Type B pancreatic cell (in vitro differentiated cells): ENCODE measurements at places on chromosomes 12 and 14. TPM values are rescaled to one million over a fixed set of nuclear protein-coding genes. Genes with fewer than 3 reads are reported as not detected.
A peak's percentile ranks its signal among the peaks of the same experiment; 100 is the strongest.

DNA sequence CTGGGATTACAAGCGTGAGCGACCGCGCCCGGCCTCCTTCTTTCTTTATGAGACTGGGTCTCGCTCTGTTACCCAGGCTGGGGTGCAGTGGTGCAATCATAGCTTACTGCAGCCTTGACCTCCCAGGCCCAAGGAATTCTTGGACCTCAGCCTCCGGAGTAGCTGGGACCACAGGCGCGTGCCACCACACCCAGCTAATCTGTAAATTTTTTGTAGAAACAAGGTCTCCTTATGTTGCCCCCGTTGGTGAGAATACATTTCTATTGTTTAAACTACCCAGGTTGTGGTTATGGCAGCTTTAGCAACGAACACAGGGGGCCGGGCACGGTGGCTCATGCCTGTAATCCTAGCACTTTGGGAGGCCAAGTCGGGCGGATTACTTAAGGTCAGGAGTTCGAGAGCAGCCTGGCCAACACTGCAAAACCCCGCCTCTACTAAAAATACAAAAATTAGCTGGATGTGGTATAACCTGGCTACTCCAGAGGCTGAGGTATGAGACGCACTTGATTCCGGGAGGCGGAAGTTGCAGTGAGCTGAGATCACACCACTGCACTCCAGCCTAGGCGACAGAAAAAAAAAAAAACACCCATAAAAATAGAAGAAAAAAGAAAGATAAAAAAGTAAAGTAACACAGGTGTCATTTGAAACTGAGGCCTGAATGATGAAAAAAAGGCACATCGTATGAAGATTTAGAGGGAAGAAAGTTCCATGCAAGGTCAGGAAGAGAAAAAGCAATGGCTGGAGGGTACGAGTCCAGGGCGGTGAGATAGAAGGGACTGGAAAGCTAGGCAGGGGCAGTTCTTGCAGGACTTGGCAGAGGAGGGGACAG lies 977 bp upstream of the TMEM120B start:
- H3K27ac ChIP-seq = peak overlapping the region; percentile 90
- no peak for DNase-seq
- H3K4me3 ChIP-seq = peak overlapping the region; percentile 94
- H3K36me3 ChIP-seq = peaks cover 4% of the 10 kb centered on the region

The TSPAN8 gene
- total RNA-seq = 27.3 and 33.7 TPM in 2 replicates

DNA sequence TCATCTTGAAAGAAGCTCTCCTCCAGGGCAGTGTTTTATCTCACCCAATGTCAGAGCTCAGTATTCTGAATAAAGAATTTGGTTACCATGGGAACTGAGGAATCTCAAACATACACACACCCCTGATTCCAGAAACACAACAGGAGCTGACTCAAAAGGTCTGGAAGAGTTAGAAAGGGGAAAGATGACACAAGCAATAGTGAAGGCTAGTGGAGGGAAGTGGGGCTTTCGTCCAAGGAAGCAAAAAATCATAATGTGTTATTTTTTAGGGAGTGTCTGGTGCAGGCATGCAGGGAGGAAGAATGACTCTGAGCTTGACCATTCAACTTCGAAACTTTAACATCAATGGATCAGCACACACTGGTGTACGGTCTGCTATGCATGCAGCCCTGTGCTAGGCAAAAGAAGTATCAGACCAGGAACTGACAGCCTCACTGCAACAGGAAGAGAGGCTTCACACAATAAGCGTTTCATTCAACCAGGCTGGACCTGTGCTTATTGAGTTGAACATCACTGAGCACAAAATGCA lies 20.3 kb downstream of the HEBP1 start:
- no peaks in the 10 kb centered on the region for H3K4me1 ChIP-seq
- H3K4me3 ChIP-seq = no peak overlapping the region
- peaks cover 40% of the 10 kb centered on the region for H3K36me3 ChIP-seq
- DNase-seq = no peak
- H3K27me3 ChIP-seq = no peaks in the 10 kb centered on the region

The RD3L gene
- total RNA-seq = not detected in 2 replicates

DNA sequence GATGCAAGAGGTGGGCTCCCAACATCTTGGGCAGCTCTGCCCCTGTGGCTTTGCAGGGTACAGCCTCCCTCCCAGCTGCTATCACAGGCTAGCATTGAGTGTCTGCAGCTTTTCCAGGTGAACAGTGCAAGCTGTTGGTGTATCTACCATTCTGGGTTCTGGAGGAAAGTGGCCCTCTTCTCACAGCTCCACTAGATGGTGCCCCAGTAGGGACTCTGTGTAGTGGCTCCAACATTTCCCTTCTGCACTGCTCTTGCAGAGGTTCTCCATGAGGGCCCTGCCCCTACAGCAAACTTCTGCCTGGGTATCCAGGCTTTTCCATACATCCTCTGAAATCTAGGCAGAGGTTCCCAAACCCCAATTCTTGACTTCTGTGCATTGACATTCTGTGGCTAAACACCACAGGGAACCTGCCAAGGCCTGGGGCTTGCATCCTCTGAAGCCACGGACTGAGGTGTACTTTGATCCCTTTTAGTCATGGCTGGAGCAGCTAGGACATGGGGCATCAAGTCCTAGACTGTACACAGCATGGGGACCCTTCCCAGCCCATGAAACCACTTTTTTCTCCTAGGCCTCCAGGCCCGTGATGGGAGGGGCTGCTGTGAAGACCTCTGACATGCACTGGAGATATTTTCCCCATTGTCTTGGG lies 24.0 kb upstream of the SLC38A1 start:
- H3K4me3 ChIP-seq = no peak overlapping the region
- DNase-seq = no peak
- peaks cover 12% of the 10 kb centered on the region for H3K27me3 ChIP-seq
- H3K36me3 ChIP-seq = no peaks in the 10 kb centered on the region
- no peaks in the 10 kb centered on the region for H3K4me1 ChIP-seq
